ENCODE measurements at places on chromosomes 16 and 17.
A peak's percentile ranks its signal among the peaks of the same experiment; 100 is the strongest.

DNA sequence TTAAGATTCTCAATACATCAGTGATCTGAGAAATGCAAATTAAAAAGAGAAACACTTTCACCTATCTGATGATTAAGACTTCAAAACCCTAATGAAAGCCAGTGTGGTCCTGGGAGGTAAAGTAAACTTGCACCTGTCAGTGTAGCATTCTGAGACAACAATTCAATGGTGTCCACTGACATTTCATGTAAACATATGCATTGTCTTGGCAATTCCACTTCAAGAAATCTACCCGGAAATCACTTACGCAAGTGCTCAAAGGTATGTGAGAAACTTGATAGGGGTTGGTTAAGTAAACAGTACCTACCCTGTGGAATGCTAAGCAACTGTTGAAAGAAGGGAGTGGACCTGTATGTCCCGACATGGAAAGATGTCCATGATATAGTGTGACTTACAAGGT lies 2.1 kb downstream of the ST6GALNAC1 start:
- no peak for DNase-seq

DNA sequence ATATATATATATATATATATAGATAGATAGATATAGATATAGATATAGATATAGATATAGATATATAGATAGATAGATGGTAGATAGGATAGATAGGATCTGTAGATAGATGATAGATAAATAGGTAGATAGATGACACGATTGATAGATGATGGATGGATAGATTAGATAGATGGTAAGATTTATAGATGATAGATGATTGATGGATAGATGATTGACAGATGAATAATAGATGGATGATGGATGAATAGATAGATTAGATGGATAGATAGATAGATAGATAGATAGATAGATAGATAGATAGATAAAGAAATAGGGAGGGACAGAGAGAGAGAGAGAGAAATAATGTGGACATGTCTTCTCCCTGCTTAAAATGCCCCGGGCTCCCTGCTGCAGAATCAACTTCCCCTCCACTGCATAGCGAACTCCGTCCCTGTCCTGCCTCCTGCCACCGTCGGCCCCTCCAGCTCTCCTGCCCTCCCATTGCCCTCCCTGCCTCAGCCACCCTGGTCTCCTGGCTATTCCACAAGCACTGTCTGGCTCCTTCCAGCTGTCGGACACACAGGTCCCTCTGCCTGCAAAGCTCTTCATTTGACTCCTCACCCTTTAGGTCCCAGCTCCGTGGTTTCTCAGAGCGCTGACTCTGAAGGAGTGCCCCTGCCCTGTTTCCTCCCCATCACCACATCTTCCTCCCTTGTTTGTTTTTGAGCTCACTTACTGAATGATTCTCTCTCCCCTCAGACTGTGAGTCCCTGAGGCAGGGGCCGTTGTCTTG lies 254.0 kb downstream of the KATNIP start:
- DNase-seq: no peak

DNA sequence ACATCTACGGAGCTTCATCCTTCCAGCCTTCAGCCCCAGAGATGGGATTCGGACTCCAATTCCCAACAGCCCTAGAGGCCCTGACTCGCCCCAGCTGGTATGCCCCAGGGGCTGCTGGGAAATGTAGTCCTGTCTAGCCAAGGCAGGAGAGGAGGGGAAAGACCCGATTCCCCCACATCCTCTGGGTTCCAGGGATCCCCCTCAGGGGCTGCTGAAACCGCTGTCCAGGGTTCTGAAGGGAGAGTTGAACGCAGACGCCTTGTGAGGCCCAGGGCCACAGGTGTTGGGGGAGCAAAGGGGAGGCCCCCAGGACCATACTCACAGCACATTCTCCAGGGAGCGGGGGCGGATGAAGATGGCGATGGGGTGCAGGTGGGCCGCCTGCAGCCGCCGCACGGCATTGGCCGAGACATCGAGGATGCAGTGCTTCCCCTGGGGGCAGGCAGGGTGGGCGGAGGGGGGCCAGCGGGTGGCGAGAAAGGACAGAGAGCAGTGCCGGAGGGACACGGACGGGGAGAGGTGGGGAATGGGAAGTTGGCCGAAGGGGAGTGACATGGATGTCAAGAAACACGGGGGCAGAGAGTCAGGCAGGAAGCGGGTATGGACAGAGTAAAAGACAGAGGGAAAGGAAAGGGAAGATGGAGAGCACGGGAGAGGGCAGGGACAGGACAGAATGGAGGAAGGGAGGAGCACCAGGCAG lies 12.6 kb upstream of the ASGR1 start:
- peak; percentile 60 for DNase-seq

GRCh38 chr16:81399909-81400308 lies 44.7 kb upstream of the CMIP start:
- no peak for DNase-seq

- DNase-seq: no peak
These were observed 29.7 kb upstream of the ZFP90 start for GRCh38 chr16:68509381-68509780.

DNA sequence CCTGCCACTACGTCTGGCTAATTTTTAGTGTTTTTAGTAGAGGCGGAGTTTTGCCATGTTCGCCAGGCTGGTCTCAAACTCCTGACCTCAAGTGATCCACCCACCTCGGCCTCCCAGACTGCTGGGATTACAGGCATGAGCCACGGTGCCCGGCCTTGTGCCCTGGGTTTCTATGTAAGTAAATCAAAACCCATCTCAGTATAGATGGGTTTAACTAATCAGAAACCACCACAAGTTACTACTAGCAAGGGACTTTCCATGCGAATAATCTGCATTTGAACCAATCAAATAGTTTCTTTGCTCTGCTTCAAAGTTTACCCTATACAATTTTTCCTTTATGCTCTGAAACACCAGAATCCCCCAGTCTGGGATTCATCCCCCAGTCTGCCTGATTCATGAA lies 16.5 kb upstream of the EIF1 start:
- DNase-seq: no peak

DNA sequence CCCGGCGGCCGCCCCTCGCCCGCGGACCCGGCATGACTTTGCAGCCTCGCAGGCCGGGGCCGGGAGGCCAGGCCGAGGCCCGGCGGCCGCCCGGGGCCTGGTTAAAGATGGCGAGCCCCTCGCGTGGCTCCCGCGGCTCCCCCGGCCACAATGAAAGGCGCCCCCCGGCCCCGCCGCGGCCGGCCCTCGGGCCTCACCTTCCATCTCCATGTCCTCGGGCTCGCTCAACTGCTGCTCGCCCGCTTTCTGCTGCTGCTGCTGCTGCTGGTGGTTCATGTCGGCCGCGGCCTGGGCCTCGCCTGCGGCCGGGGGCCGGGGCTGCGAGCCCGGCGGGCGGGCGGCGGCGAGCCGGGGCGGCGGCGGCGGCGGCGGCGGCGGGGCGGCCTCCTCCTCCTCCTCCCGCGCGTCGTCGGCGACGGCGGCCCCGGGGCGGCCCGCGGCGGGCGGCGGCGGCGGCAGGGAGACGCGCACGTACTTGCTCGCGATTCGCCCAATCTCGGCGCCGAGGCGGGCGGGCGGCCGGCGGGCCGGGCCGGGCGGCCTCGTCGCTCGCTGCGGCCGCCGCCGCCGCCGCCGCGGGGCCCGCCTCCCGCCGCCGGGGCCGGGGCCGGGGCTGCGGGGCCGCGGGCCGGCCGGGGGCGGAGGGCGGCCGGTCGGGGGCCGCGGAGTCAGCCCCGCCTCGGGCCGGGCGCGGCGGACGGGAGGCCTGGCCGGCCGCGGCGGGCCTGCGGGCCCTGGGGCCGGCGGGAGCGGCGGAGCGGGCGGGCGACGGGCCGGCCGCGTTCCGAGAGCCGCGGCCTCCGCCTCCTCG lies 491 bp downstream of the USP7 start:
- no peak for DNase-seq

- no peak for DNase-seq
These were observed 10.1 kb downstream of the KSR1 start for GRCh38 chr17:27466376-27466742.

- no peak for DNase-seq
These were observed 20.3 kb downstream of the MSI2 start for GRCh38 chr17:57276621-57277020.

GRCh38 chr17:28173031-28173561 lies 130.6 kb downstream of the NLK start:
- no peak for DNase-seq

DNA sequence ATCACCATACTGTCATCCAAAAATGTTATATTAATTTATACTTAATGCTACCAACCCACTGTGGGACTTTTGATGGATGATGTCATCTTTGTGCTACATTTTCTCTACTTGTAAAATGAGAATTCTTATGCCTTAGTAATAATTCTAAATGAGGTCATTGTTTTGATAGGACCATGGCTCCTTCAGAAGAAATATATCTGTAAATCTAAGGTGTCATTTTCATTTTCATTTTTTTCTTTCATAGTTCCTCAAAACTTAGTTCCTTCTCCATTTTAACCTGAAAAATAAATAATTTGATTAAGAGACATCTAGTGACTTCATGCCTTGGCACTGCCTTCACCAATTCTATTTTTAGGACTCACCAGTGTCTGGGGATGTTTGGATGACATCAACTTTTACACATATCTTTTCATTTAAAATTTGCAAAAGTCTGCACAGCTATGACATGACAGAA lies 48.7 kb downstream of the GPRC5B start:
- DNase-seq: no peak

DNA sequence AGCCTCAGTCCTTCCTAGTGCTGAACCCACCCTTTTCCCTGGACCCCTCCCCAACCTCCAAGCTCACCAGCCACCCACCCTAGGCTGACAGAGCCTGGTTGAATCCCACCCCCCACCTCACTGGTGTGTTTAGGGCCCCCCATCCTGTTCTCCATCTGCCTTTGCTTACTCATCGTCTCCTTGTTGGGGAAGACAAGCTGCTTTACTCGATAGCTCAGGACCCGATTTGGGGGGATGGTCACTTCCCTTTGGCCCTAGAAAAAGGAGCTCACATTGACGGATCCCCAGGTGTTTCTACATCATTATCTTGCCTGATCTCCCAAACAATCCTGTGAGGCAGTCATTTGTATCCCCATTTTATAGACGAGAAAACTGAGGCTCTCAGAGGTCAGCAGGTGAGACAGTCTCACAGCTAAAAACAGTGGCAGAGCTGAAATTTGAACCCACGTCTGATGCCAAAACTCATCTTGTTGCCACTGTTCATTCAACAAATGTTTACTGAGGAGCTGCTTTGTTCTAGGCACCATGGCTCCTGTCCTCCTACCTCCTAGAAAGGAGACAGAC lies 9.6 kb downstream of the GSDMB start:
- no peak for DNase-seq

DNA sequence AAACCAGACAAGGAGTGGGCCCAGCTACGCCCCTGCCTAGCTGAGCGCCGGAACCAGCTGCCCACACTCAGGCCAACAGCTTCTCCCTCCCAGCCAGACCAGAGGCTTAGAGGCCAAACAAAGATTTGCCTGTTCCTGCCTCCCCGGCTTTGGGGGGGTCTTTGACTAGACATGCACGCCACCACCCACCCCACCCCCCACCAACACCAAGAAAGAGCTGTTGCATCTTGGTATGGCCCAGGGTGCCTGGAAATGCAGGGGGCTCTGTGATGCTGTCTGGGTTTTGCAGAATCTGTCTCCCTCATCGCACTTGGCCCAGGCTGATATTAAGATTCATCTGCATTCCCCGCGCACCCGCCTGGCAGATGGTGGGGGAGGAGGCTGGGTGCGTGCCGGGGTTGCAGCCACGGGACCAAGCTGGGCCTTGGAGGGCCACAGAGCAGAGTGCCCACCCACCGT lies 1.3 kb upstream of the NXPH3 start:
- DNase-seq: no peak

- DNase-seq: peak; percentile 32
These were observed 26.0 kb downstream of the PLD6 start for GRCh38 chr17:17180141-17180603.

DNA sequence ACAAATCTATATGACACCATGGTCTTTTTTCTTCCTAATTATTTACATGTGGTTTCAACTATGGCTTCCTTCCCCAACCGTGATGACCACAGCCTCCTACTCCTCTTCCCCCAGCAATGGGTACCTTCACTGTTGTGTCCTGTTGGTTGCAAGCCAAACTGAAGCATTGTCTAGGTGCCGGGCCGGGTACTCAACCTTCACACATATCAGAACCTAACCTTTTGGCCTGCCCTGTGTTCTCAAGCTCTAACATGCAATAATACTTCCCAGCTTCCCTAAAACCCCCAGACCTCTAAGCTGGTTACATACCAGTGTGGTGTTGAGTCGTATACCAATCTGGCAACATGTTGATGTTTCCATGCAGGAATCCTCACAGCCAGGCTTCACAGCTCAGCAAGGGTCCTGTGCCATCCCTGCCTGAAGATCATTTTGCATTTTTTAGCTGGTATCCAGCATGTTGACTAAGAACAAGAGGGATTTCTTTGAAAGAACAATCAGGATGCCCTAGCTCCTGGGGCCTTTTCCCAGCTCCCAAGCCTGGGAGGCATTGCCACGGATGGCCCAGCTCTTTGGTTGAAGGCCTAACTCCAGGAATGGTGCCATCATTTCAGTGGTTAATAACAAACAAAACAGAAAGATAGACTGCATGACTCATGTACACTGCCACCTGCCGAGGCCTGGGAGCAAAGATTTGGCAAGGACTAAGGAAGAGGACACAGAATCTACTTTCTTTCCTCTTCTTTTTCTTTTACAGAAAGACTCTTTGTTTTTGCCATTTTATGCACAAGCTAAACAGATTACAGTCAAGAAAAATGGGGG lies 373.7 kb upstream of the SALL1 start:
- DNase-seq: no peak

DNA sequence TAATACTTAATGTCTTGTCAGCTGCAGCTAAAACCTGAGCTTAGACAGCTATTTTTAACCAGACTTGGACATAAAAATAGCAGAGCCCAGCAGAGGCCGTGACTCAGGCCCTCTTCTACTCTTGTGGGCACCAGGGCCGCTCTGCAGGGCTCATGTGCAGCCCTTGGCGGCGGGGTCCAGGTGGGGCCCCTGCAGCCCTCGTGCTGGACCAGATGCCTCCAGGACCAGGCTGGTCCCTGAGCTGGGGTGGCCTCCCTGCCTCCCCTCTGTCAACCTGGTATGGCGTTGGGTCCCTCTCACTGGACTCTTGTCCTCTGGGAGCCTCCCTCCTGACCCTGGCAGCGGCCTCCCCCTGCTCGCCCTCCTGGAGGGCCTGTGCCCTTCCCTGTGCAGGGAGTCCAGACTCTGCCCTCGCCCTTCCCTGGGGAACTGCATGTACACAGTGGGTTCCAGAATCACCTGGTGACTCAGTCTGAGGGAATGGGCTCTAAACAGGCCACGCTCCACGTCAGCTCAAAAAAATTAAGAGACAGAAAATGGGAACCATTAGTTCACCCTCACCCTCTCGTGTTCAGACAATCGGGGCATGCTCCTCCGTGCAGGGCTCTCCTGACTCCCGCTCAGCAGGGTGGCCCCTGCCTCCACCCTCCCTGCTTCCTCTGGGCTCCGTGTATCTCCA lies 9.7 kb downstream of the CDK5R1 start:
- DNase-seq: no peak

DNA sequence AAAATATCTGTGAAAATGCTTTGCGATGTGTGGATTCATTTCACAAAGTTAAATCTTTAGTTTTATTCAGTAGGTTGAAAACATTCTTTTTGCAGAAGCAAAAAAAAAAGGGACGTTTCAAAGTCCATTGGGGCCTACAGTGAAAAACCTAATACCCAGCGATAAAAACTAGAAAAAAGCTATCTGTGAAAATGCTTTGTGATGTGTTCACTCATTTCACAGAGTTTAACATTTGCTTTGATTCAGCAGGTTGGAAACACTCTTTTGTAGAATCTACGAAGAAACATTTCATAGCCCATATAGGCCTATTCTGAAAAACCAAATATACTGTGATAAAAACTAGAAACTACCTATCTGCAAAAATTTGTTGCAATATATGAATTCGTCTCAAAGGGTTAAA lies 113.6 kb upstream of the WSB1 start:
- no peak for DNase-seq

GRCh38 chr17:58492238-58493121 lies 4.3 kb upstream of the HSF5 start:
- peak; percentile 50 for DNase-seq

GRCh38 chr16:82011199-82011641 lies at the start of gene SDR42E1:
Gene SDR42E1, minus strand, starts transcription at chr16:82011470. Its CDS starts 10,612 bp downstream, at chr16:82000858.
- DNase-seq: peak; percentile 81

All from activated CD8-positive, alpha-beta T cell treated with anti-CD3 and anti-CD28 coated beads for 36 hours (primary cell).